Omental fat pad (tissue), 4 donors: ENCODE measurements at places on chromosomes 11 and 22. TPM values are rescaled to one million over a fixed set of nuclear protein-coding genes. Genes with fewer than 3 reads are reported as not detected.

- DNase-seq = no peak
Observed at GRCh38 chr11:69928975-69929374, 109.8 kb upstream of the FGF3 start.

DNA sequence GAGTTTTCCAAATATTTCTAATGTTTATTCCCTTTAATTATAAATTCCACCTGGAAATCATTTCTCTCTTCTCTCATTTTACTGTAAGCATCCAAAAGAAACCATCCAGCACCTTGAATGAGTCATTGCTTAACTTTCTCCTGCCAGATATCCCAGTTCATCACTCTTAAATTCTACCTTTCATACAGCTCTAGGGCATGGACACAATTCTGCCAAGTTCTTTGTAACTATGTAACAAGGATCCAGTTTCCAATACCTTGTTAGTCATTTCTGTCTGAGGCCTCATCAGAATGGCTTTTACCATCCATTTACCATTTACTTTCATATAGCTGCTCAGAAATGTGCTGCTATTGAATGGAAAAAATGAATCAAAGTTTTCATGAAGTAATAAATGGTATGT is 455.4 kb upstream of the TENM4 start:
- DNase-seq = no peak

DNA sequence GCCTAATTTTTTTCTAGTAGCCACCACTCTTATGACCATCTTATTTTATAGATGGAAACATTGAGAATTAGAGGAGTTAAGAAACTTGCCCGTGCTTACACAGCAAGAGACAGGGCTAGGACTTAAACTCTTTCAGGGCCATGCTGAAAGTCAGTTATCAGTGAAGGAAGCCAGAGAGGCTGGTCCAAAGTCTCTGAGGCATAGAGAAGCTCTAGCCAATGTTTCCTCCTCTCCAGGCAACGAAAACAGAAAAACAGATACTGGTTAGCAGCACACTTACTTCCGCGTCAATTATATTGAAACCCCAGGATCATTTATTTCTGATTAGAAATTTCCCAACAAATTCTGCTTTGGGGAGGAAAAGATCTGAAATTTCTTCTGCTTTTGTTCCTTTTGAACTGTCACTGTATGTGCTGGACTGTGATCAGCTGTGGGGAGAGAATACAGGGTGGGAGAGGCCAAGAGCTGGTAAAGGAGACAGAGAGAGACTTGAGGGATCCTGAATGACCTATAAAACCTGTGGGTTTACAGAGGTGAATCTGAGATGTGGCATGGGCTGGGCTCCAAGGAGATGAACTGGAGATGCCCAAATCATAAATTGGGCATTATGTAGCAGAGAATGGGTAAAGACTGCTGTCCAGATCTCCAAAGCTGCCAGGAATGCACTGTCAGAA is 37.5 kb upstream of the CAPRIN1 start:
- no peak for DNase-seq

The PDGFB gene
- 12.2 TPM for total RNA-seq

- no peak for DNase-seq
Observed at GRCh38 chr11:101584129-101584515, 315 bp upstream of the TRPC6 start.

- DNase-seq = no peak
Observed at GRCh38 chr11:116507849-116508695, 264.7 kb downstream of the BUD13 start.

DNA sequence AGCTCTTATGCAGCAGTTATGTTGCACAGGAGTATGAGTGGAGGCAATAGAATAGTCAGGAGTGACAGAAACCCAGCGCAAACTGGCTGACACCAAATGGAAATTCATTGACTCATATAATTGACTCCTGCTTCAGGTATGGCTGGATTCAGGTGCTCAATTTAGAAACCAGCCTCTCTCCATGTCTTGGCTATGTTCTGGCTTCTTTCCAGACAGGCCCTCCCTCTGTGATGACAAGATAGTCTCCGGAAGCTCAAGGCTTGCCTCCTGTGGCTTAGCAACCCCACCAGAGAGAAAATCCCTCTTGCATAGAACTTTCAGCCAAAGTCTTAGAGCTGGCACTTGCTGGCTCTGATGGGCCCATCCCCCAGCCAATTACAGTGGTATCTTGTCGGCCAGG is 28.1 kb upstream of the MN1 start:
- DNase-seq = no peak

DNA sequence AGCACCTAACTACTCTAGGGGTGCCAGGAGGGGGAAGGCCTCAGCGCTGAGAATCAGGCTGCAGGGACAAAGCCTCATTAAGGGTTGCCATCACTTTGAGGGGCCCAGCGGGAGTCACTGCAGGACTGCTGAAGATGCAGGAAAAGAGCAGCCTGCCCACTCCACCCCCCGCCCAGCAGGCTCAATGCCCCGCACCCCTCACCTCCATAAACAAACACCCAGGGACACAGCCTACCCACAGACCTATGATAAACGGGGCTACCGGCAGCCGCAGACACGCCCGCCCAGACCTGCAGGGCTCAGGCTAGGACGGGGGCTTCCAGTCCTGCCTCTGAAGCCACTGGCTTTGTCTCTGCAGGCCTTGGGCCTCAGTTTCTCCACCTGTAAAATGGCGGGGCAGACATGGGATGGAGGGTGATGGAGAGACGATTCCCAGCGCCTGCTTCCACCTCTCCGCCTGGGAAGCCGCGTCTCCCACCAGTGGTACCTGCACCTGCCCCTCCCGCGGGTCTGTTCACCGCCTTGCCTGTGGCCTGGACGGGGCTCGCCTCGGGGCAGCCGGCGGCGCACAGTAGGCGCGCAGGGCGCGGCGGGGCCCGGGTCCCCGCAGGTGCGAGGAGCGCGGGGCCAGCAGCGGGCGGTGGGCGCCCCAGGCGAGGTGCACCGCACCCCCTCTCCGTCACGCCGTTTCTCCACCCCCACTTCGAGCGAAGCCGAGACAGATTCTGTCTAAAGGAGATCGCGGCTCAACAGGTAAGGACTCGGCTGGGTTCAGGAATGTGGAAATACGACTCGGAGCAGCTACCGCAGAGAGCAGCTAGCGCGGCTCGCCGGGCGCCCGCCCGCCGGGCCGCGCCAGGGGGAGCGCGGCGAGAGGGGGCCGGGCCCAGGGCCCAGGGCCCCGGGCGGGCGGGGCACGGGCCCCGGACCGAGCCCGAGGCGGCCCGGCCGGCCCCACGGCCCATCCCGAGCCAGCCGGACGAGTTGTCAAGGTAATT is 1.5 kb downstream of the WNT7B start:
- no peak for DNase-seq

The ANGPTL5 gene
- 3.2 TPM for total RNA-seq
